ENCODE measurements at places on chromosomes 7 and 10.

GRCh38 chr7:3695602-3696001 is 394.6 kb downstream of the SDK1 start:
- H3K4me1 ChIP-seq: no peaks in the 10 kb centered on the region
- DNase-seq: no peak
- peaks cover 12% of the 10 kb centered on the region for H3K27me3 ChIP-seq
- no peak overlapping the region for H3K4me3 ChIP-seq
- H3K36me3 ChIP-seq: no peaks in the 10 kb centered on the region

DNA sequence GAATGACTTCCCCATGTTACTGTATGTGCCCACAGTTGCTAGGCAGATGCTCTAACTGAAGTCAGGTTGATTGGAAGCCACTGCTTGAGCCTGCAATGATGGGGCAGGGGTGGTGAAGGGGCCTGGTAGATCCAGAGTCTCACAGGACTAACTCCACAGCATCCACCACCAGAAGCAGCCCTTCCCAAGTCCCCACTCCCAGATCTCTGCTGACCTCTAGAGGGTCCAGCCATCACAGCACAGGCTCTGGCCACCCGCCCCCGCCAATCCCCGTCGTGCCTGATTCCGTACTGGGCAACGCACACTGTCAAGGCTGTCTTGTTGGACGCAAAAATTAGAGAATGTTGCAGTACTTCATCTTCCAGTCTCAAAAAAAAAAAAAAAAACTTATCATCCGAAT is 136.8 kb upstream of the PDE1C start:
- no peaks in the 10 kb centered on the region for H3K4me1 ChIP-seq
- no peak overlapping the region for H3K27ac ChIP-seq
- H3K4me3 ChIP-seq: no peak overlapping the region
- H3K36me3 ChIP-seq: no peaks in the 10 kb centered on the region

- no peak overlapping the region for H3K27ac ChIP-seq
- no peaks in the 10 kb centered on the region for H3K36me3 ChIP-seq
- H3K4me3 ChIP-seq: no peak overlapping the region
- H3K27me3 ChIP-seq: no peaks in the 10 kb centered on the region
- peaks cover 9% of the 10 kb centered on the region for H3K4me1 ChIP-seq
- no peak for DNase-seq
Measured at GRCh38 chr10:60962946-60963345, 19.0 kb upstream of the RHOBTB1 start.

GRCh38 chr7:680411-681127 is 45.9 kb upstream of the DNAAF5 start:
- H3K27me3 ChIP-seq: no peaks in the 10 kb centered on the region
- H3K36me3 ChIP-seq: peaks cover 32% of the 10 kb centered on the region
- H3K4me3 ChIP-seq: no peak overlapping the region
- no peak overlapping the region for H3K27ac ChIP-seq

- H3K4me1 ChIP-seq: no peaks in the 10 kb centered on the region
- DNase-seq: no peak
- no peak overlapping the region for H3K4me3 ChIP-seq
- no peak overlapping the region for H3K27ac ChIP-seq
- no peaks in the 10 kb centered on the region for H3K36me3 ChIP-seq
Measured at GRCh38 chr10:118254654-118255053, 87.5 kb downstream of the FAM204A start.

DNA sequence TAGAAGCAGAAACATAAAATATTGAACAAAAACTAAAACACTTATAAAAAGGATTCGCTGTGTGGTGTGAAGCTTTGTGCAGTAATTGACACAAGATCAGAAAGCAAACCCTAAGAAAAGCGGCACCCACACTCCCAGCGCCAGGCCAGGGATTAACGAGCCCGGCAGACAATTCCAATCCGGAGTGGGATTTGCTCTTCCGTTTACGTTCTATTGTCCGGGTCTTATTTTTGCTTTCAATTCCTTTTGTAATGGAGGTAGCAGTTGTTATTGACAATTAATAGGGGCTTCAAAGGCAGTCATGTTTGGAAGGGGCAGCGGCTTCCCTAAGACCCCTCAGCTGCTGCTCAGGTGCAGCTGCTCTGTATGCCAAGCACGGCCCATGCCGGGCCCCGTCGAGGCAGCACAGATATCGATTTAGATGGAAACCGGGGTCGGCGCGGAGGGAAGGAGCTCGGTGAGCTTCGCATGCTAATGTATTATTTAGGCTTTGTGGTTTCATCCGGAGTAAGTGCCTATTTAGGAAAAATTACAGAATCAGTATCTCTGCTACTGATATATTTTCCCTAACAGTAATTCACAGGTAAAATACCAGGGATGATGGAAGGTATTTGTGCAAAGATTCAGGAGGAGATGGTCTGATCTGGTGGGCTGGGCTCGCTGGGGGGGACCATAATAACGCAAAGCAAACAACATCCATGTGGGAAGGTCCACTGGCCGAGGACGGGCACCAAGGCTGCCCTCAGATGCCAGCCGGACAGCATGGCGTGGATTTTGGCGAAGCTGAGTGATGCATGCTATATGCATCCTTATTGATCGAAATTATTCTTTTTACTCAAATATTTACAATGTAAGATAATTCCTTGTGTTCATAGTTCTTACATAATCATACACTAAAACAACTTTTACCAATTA is 561.7 kb downstream of the PTPRN2 start:
- no peak overlapping the region for H3K4me3 ChIP-seq
- H3K4me1 ChIP-seq: no peaks in the 10 kb centered on the region
- no peaks in the 10 kb centered on the region for H3K36me3 ChIP-seq
- no peak for DNase-seq

DNA sequence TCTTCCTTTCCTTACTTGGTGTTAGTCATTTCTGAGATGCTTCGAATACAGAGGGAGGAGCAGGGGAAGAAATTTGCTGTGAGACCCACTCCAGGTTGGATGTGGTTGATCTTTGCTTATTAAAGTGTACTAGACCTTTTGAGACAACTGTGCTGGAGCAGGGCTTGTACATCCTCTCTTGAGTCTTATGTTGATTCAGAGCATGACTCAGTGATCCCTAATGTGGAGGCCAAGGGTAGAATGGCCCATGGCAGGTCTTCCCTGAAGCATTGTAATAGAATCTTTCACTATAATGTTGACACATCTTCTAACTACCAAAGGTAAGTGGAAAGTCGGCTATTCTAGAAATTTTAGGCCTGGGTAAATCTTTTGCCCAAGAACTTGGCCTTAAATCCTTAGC is 17.0 kb upstream of the SFR1 start:
- H3K27me3 ChIP-seq: peaks cover 1% of the 10 kb centered on the region
- no peaks in the 10 kb centered on the region for H3K36me3 ChIP-seq
- DNase-seq: no peak
- H3K4me3 ChIP-seq: no peak overlapping the region
- H3K27ac ChIP-seq: no peak overlapping the region
